CD4-positive, alpha-beta T cell treated with Interleukin-17A for 1 hour (primary cell): ENCODE measurements at places on chromosomes 2 and 18.

GRCh38 chr2:109474319-109474825 lies 139.4 kb downstream of the SEPTIN10 start:
- no peak for DNase-seq

- DNase-seq: no peak
Observed at GRCh38 chr2:4180631-4181030, 477.3 kb downstream of the DCDC2C start.

- DNase-seq: peak; percentile 5
Observed at GRCh38 chr2:58762176-58762781, 521.2 kb upstream of the FANCL start.

DNA sequence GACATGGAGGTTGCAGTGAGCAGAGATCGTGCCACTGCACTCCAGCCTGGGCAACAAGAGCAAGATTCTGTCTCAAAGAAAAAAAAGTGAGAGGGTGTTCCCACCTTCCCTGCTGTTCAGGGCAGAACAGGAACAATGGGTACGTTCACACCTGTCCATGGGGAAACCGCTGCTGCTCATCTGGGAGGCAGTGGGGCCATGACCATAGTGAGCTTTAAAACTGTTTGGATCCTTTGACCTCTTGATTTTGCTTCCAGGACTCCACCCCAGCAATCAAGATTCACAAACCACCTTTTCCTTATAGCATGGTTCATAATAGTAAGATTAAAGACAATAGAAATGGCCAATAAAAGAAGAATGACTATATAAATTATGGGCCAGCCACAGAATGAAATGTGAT lies 209.2 kb downstream of the ARL4C start:
- no peak for DNase-seq

DNA sequence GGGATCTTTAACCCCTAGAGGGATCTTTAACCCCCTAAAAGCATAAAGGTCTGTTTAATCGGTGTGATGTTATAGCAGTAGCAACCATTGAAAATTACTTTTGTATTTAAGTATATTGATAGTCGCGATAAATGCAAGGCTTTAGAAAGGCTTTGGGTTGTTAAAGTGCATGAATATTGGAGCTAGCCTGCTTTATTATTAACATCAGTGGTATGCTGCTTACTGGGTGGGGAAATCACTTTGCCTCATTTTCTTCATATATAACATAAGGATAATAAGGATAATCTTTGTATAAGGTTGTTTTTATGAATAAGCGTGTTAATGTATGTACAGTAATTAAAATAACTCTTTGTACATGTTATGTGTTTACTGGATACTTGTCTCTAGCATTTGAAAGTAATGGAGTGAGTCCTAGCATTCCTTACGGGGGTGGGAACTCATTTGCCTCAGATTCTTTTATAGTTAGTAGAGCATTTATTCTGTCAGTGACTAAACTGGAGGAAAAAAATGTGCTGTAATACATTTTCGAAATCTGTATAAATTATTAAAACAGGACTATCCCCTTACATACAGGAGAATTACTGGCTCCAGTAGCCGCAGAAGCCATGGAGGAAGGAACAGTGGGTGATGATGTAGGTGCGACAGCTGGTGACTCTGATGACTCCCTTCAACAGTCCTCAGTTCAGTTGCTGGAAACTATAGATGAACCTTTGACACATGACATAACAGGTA lies 122.2 kb downstream of the BIRC6 start:
- DNase-seq: no peak

DNA sequence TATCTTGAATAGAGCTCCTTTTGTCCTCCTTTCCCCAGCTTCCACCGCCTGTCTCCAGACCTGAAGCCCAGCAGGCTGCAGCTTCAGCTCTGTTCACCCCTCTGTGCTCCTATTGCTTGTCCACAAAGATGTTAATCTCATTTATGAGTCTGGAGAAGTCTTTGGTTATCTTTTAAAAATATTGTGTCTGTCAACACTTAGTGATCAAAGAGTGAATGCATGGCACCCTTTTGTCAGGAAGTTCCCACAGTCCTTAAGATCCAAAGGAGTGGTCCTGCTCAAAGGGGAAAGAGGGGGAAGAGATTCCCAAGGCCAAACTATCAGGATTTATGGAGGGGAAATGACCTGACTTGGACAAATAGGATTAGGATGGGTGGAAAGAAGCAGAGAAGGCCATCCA lies 118.9 kb downstream of the ACAA2 start:
- DNase-seq: no peak

DNA sequence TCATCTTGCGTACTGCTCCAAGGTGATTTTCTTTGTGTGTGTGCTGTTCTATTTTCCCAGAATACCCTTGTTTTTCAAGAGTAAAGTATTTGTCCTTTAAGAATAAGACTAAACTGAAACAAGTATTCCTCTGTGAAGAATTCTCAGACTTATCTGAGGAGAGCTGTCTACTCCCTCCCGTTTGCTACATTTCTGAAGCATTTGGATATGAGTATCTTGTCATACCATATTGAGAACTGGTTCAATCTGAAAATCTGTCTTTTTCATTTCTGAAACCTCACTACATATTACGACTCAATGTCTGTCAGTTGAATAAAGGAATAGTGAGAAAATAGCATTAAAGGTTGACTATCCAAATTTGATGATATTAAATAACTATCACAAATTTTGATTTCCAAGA lies 159.4 kb downstream of the PMAIP1 start:
- DNase-seq: no peak

GRCh38 chr18:56115071-56116015 lies 523.0 kb downstream of the TXNL1 start:
- no peak for DNase-seq

GRCh38 chr2:222280795-222281194 lies 18.0 kb downstream of the PAX3 start:
- DNase-seq: no peak

GRCh38 chr2:192230889-192231453 lies 36.2 kb upstream of the TMEFF2 start:
- no peak for DNase-seq

DNA sequence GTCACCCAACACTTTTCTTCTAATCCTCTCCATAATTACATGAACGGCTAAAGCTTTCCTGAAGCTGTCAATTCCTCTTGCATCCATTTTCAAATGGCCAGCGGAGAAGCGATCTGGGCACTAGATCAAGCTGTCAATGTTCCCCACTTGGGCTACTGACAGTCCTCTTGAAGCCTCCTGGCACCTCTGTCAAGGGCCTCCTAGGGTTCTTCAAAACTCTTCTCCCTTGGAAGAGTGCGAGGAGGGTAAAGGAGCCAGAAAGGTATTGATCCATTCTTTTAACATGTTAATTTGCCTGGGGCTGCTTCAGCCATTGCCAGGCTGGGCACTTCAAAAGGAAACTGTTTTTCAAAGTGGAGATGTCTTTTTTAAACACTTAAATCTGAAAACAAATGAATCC lies 19.8 kb downstream of the EPHA4 start:
- no peak for DNase-seq

DNA sequence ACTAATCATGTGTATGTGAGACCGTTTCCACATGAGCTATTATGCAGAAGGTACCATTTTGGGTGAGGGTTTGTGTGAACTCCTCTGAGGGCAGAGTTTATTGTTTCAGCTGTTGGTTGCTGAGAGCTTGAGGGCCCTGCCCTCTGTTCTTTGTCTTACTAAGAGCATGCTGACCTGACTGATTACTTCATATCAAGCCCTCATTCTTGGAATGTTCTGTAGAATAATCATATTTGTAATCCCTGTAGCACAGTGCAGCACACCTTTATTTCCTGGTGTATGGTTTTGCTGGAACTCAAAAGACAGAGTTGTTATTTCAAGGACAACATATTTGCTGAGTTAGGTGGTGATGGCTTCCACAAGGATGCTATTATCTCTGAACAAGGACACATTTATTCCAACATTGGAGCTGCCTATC lies 118.5 kb downstream of the GALNT3 start:
- no peak for DNase-seq

DNA sequence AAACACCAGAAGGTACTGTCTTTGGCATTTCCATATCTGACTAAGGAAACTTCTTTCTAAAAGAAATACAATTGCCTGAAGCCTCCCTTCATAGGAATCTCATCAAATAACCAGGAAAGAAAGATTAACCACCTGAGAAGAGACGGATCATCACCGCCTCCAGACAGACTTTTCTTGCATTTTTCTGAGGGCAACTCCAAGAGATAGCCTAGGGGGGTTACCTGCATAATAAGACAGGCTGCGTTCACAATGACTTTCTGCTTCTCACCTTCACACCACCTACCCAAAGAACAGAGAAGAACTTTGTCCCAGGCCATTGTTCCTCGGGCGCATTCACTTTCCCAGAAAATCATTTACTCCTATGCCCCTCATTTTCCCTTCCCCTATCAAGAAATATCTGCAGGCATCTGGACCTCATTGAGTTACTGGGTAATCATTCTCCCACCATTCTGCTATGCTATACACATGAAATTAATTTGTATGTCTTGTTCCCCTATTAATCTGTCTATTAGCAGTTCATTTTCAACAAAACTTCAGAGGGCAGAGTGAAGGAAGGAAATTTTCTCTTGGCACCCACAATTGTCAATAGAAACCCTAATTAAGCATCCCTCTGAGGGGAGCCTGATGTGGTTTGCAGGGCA lies 8.3 kb upstream of the POMC start:
- DNase-seq: no peak

GRCh38 chr2:175445281-175445680 lies 263.8 kb upstream of the ATP5MC3 start:
- DNase-seq: no peak

DNA sequence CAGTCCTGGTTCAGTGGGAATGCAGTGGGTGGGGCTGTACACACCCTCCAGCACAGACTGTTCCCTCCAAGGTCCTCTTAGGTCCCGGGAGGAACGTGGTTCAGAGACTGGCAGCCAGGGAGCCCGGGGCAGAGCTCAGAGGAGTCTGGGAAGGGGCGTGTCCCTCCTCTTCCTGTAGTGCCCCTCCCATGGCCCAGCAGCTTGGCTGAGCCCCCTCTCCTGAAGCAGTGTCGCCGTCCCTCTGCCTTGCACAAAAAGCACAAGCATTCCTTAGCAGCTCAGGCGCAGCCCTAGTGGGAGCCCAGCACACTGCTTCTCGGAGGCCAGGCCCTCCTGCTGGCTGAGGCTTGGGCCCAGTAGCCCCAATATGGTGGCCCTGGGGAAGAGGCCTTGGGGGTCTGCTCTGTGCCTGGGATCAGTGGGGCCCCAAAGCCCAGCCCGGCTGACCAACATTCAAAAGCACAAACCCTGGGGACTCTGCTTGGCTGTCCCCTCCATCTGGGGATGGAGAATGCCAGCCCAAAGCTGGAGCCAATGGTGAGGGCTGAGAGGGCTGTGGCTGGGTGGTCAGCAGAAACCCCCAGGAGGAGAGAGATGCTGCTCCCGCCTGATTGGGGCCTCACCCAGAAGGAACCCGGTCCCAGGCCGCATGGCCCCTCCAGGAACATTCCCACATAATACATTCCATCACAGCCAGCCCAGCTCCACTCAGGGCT lies 17.5 kb upstream of the FAHD2A start:
- DNase-seq: no peak

DNA sequence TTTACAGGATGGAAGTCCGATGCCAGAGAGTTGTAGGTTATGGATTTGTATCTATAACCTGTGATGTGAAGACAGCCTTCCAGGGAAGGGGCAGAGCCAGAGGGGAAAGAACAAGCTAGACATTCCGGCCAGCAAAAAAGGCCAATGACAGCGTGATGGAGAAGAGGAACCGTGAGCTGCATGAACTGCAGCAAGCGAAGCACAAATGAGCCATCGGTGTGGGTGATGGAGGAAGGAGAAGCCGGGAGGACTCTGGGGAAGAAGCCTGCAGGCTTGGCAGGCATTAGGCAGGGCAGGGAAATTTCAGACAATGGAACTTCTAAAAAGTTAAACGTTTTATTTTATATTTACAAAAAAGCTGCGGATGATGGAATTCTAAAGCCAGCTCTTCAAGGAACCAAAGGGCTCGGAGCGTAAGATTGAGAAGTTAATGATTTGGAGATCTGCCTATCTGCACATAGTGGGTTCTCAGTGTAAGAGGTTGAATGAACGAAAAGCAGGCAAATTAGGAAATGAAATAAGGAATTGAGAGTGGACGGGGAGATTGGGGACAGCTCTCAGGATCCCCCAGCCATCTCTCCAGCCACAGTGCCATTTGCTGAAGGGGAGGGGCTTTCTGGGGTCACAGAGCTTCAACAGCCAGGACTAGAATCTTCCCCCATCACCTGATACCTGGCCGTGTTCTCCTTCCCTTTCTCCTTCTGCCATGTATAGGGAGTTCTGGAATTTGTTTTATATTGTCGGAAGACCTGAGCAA lies 28.4 kb downstream of the NGEF start:
- no peak for DNase-seq

- DNase-seq: no peak
Observed at GRCh38 chr2:179729966-179730365, 131.4 kb downstream of the ZNF385B start.

DNA sequence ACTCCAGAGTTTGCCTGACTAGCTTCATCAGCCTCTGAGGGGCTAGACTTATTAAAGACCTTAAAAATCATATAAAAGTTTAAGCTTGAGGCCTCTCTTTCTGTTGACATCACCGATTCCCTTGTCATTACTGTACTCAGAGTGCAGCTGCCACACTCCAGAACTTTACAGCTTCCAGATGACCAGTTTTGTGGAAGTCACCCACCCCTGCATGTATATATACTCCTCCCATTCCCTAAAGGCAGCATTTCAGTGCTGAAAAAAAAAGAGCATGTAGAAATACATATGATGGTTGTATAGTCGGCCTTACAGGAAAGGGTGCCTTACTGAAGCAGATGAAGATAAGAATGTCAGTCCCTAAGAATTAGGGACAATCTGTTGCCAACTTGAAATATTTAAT lies 117.3 kb downstream of the FEZ2 start:
- no peak for DNase-seq

DNA sequence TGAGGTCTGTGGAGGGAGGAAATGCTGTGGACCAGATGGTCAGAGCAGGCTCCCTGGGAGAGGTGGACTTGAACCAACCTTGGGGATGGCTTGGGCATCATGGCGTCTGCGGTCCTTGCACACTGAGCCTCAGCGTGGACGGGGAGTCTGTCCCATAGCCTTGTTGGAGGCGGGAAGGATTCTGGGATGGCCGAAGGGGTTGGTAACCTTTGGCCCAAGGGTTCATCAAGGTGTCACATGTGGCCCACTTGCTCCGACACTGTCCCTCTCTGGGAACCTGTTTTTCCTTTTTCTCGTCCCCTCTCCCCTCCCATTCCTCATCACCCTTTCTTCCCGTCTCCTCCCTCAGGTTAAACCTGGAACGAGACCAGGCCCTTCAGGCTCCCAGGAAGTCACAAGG lies 66.4 kb downstream of the MAPK4 start:
- no peak for DNase-seq

GRCh38 chr2:74573747-74574562 lies 19.4 kb downstream of the DOK1 start:
- DNase-seq: peak; percentile 52

- DNase-seq: no peak
Observed at GRCh38 chr2:115610888-115611287, 1168.4 kb downstream of the DPP10 start.

DNA sequence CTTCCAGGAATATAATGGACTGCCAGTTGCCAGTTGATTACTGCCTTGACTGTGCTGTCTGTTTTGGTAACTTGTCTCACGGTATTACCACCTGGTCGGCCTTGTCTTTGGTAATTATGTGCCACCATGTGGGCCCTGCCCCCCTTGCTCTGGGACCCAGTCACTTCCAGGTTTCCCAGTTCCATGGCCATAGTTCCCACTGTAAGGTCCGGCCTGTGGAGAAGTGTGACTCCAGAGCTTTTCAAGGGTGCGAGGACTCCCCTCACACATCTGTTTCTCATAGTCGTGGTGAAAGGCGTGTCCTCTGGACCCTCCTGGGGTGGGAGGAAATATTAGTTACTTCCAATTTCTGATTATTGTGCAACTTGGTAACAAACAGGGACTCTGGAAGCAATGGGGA lies 150.5 kb downstream of the SEPTIN10 start:
- no peak for DNase-seq

GRCh38 chr2:34936089-34936488 lies 1337.0 kb upstream of the FAM98A start:
- no peak for DNase-seq
